AG04450 (cell line): ENCODE measurements at places on chromosomes 5 and 9. TPM values are rescaled to one million over a fixed set of nuclear protein-coding genes. Genes with fewer than 3 reads are reported as not detected.

GRCh38 chr5:148659641-148660345 lies 5.5 kb upstream of the HTR4 start:
- DNase-seq: no peak

GRCh38 chr5:166594567-166594966 lies 1696.9 kb upstream of the WWC1 start:
- no peak for DNase-seq

Gene PPP2CA
- 175 and 252 TPM in 2 replicates for polyA plus RNA-seq

Gene SLC36A3
- polyA plus RNA-seq: not detected in 2 replicates

GRCh38 chr5:59766427-59767210 lies 126.9 kb downstream of the PDE4D start:
- DNase-seq: no peak

GRCh38 chr5:156379206-156379605 lies 52.2 kb downstream of the SGCD start:
- DNase-seq: no peak

DNA sequence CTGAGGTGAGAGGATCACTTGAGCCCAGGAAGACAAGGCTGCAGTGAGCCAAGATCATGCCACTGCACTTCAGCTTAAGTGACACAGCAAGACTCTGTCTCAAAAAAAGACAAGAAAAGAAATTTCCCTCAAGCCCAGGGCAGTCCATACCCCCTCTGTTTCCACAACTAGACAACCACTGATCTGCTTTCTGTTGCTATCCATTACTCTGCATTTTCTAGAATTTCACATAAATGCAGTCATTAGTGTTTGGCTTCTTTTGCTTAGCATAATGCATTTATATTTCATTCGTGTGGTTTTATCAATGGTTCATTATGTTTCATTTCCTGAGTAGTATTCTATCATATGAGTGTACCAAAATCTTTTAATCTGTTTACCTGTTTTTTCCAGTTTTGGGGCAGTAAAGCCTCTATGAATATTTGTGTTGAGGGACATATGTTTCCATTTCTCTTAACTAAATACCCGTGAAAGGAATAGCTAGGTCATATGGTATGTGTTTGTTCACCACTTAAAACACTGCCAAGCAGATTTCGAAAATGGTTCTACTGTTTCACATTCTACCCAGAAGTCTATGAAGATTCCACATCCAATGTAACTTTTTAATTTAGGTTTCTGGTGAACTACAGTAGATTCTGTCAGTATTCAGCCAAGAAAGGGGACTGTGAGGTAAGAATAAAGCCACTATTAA lies 271.8 kb downstream of the ZNF608 start:
- DNase-seq: no peak

DNA sequence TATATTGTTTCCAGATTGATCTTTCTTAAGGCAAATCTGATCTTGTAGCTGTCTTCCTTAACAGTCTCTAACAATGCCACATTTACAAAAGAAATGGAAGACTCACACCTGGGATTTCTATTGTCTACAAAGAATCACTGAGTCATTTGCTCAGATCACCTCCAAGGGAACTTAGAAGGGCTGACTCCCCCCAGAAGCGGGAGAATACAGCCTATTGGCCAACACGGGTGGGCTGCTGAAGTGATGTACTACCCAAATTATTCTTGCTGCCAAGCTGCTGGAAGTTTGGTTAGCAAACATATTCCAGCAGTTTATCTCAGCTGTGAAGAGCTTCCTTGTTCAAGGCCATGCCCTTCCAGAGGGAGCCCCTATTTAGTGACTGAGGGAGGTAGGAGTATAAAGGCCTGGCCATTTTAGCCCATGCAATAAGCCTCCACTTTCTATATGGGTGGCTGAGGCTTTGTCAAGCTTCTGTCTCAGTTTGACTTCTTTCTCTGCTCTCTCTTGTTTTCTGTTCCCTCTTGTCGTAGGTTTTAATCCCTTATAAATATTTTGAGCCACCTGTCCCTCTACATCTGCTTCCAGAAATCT lies 379.4 kb downstream of the PRR16 start:
- DNase-seq: no peak

DNA sequence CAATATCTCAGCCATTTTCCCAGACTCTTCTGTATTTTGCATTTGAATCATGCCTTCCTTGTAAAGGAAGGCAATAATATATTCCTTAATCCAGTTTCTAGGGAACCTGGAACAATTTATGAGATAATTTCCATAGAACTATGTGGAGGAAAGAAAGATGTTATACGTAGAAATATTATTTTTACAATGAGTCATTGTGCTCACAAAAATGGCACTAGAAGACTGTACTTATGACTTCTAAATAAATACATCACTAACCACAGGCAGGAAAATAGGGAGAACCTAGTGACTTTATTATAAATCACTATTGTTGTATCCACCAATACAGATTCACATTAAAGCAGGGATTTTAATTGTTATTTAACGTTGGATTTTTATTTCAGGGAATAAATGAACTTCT lies 87.6 kb downstream of the FBXO38 start:
- no peak for DNase-seq

- DNase-seq: no peak
Measured at GRCh38 chr9:137873408-137873807, 4.2 kb upstream of the CACNA1B start.

- no peak for DNase-seq
Measured at GRCh38 chr9:78453450-78453849, 156.5 kb downstream of the PSAT1 start.

Gene BARHL1
- polyA plus RNA-seq: not detected in 2 replicates

- no peak for DNase-seq
Measured at GRCh38 chr5:98524773-98525172, 248.7 kb upstream of the RGMB start.

DNA sequence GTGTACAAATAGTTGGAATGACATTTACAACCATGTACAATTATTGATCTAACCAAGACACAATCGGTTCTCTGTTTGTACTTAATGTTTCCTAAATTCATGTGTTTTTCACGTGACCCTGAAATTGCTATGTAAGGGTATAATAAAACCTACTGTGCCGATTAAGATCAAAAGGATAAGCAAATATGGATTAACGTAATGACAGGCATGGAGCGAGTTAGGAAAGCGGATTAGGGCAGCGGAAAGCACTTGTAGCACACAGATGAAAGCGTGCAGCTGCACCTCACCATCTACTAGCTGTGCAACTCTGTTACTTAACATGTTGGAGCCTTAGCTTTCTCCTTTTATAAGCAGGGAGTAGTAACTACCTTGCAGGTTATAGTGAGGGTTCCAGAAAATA lies 38.3 kb upstream of the ZFYVE16 start:
- no peak for DNase-seq

- peak; percentile 18 for DNase-seq
Measured at GRCh38 chr5:108003178-108003577, 332.4 kb upstream of the EFNA5 start.

Gene SLC6A18
- not detected in 2 replicates for polyA plus RNA-seq

DNA sequence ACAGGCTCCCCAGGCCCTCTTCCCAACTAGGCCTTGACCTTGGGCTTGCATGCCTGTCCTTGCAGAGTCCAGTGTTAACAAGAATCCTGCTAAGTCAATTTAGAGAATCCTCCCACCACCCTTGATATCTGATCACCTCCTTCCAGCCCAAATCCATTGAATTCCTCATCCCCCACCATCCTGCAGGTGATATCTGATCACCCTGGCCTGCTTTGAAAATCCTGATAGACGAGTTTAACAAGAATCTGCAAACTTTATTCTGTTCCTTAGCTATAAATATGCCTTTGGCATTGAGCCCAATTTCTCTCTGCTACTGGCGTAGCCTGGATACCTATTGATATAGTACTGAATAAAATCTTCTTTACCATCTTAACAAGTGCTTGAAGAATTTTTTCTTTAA lies 125.5 kb downstream of the DIRAS2 start:
- no peak for DNase-seq

GRCh38 chr9:90100014-90100413 lies 495.2 kb downstream of the GADD45G start:
- DNase-seq: no peak

DNA sequence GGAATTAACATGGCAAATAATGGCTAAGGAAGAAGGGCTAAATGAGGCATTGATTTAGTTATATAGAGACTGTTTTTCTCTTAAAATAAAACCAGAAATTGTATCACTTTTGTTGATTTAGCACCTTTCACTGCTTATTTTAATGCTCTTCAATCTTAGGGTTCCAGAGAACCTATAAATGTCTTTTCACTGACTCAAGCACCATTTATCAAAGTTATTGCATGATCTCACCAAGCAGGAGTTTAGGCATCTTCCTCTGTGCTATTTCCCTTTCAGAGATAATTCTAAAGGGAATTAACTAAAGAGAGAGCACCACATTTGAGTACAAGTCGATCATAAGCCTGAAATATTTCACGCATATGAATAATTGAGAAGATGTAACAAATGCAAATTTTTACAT lies 357.1 kb downstream of the CDH18 start:
- DNase-seq: no peak

Gene OTP
- polyA plus RNA-seq: not detected in 2 replicates

DNA sequence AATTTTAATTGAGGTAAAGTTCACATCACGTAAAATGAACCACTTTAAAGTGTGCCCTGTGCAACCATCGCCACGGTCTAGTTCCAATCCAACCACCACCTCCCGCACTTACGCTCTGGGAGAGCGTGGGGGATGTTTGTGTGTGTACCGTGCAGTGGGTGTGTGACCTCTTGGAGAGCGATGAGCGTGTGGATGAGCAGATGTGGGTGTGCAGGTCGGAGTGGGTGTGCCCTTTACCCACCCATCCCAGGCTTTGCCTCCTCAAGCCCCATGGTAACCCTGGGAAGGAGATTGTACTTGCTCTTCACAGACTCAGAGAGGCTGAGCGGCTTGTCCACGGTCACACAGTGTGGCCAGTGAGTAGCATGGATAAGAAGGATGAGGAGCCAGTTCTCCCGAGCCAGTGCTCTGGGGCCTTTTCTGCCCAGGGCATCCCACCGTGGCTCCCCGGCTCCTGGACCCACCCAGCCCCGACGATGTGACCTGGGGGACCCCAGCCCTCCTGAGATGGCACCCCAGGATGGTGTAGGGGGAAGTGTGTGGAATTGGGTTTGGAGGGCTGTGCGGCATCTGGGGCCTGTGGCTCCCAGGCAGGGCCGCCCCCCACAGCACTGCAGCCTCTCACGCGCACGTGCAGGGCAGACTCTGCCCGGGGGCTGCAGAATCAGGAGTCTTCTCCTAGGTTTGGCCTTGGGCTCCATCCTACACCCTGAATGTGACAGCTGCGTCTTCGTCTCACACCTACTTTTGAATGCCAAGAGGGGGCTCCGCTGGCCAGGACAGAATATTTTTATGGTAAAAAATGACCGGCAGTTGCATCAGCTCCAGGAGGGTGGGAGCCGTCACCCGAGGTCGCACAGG lies 13.6 kb downstream of the LHX3 start:
- no peak for DNase-seq

- no peak for DNase-seq
Measured at GRCh38 chr9:89482056-89482851, 15.7 kb downstream of the SEMA4D start.

GRCh38 chr9:6552033-6552432 lies 93.5 kb downstream of the GLDC start:
- DNase-seq: peak; percentile 69
